ENCODE measurements at places on chromosomes 6 and 20.

GRCh38 chr6:16433338-16433890 lies 195.0 kb downstream of the GMPR start:
- DNase-seq = no peak

- DNase-seq = no peak
These were observed 136.0 kb downstream of the MMUT start for GRCh38 chr6:49327005-49327404.

DNA sequence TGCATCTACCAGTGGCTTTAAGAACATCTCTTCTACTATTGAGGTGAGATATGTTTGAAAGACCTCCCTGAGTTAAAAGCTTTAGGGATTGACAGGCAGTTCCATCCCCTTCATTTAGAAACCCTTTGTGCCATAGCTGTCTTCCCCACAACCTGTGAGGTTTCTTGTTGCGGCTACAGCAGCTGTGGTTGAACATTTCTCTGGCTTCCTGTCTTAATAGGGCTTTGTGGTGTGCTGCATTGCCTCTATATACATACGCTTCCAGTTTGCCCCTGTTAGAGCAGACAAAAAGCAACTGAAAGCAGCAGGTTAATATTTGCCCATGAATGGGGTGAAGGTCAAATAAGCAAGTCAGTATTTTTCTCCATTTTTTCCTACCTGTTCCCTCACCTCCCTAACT lies 210.2 kb downstream of the TMEM200A start:
- DNase-seq = no peak

- DNase-seq = no peak
These were observed 43.2 kb upstream of the SRF start for GRCh38 chr6:43127877-43128276.

DNA sequence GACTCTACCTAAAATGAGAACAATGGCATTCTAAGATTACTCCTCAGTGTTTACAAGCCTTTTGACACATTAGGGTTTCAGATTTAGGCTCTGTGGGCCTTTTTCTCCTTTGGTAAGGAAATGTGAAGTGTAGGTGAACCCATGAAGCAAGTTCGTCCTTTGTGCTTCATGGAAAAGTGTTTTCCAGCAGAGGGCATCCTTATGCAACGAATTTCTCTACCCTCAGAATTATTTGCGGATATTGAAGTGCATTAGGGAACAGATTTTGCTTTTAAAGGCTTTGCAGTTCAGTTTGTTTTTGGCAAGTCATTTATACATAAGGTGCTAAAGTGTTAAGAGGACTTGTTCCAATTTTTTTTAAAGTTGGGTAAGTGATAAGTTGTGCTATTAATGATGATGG lies 55.7 kb upstream of the FERMT1 start:
- no peak for DNase-seq

DNA sequence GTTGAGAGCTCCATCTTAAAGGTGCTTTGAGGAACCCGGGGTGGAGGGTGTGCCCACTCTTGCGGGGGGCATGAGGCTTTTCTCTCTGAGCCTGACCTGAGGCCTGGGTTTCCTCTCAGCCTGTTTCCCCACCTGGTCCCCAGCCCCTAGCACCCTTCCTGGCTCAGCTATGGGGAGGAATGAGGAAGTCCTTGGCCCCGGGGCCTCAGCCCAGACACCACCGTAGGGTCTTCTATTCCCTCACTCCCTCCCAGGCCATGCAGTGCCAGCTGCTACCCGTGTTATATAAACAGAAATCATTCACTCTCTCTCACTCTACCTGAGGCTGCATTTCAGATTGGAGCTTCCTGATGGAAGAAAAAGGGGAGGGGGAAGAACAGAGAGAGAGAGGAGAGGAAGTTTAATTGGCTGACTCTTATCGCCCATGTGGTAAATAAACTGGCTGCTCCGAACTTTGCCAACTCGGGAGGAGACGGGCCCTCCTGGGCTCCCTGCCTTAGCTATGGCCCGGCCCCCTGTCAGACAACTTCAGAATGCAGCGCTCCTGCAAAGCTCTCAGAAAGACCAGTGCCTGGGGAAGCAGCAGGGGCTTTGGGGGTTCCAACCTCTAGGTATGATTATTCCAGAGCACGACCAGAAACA lies 2.8 kb downstream of the CDH22 start:
- DNase-seq = no peak

DNA sequence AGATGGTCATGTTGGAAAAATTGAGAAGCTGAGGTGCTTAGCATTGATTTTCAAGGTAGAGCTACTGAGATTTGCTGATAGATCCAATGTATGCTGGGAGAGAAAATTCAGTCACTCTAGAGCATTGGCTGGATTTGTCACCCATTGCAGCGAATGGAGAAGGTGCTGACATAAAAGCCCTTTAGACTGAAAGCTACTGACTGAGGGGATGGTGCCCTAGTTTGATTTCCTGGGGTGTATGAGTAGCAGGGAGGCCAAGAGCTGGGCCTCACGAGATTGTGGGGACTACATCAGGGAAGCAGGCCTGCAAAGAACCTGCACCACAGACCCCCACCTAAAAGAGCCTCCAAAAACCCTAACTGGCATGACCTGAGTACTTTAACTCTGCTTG lies 23.9 kb upstream of the PRND start:
- DNase-seq = no peak

- DNase-seq = peak; percentile 25
These were observed 223.7 kb downstream of the GMDS start for GRCh38 chr6:2021713-2022125.

- DNase-seq = no peak
These were observed 102.6 kb downstream of the CD109 start for GRCh38 chr6:73798592-73798991.

DNA sequence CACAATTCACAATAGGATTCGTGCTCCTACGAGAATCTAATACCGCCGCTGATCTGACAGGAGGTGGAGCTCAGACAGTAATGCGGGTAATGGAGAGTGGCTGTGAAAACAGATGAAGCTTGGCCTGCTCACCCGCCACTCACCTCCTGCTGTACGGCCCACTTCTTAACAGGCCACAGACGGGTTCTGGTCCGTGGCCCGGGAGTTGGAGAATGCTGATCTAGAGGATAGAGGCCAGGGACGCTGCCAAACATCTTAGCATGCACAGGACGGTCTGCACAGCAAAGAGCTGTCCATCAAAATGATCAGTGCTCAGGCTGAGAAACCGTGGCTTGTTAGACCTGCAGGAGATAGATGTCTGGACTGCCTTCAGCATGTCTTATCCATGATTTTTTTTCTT lies 186.4 kb downstream of the SASH1 start:
- DNase-seq = no peak

DNA sequence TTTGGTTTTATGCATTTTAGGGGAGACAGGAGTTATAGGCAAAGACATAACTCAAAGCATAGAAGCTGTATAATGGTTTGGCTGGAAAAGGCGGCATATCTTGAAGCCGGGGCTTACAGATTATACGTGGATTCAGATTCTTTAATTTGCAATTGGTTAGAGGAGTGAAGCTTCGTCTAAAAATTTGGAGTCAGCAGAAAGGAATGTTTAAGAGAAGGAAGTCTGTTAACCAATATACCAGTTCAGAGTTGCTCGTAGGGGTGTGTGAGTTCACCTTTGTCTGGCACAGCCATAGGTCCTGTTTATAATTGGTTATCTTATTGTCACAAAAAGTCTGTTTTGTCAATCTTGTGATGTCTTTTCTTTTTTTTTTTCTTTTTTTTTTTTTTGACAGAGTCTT lies 8.9 kb downstream of the ARHGAP40 start:
- DNase-seq = no peak

DNA sequence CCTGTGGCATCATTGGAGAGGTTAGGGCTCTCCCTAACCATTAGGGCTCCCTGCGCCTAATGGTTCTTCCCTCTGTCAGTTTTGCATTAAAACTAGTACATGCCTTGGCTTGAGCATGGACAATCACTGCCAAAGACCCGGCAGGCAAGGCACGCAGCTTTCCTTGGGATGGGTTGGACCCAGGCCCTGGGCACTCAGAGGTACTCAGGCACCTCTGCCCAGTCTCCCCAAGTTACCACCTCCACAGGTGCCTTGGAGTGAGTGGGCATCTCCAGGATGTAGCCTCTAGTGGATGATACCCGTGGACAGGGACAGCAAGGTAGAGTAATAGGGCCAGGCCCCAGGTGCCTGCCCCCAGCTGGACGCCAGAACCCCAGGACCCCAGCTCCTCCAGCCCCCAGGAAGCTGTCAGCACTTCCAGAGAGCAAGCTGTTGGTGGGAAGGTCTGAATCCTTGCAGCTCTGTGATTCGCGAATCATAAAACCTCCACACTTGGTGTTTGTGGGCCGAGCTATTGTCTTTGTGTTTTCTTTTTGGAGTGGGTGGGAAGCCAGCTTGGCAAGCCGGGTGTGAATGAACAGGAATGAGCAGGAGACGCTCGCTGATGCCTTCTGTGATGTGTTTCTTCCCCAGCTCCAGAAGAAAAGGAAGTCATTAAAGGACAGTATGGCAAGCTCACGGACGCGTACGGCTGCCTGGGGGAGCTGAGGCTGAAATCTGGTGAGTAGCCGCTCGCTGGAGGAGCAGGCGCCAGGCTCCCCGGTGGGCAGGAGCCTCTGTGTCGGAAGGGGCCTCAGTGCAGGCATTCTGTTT lies 35.1 kb downstream of the SYNJ2 start:
- no peak for DNase-seq

- DNase-seq = no peak
These were observed 1217.6 kb upstream of the GJE1 start for GRCh38 chr6:140915103-140915502.

- no peak for DNase-seq
These were observed 253.3 kb downstream of the ERMARD start for GRCh38 chr6:170004585-170005210.

GRCh38 chr20:14700639-14700960 lies 363.2 kb upstream of the FLRT3 start:
- DNase-seq = no peak

- no peak for DNase-seq
These were observed 62.0 kb upstream of the PHACTR2 start for GRCh38 chr6:143615785-143616184.

GRCh38 chr6:158143700-158144099 lies 24.4 kb downstream of the SERAC1 start:
- no peak for DNase-seq

GRCh38 chr6:108896111-108896661 lies 48.0 kb downstream of the ARMC2 start:
- no peak for DNase-seq

GRCh38 chr20:48395816-48396546 lies 431.8 kb downstream of the PREX1 start:
- no peak for DNase-seq

GRCh38 chr6:36364669-36365479 lies 22.6 kb downstream of the ETV7 start:
- DNase-seq = no peak

- DNase-seq = no peak
These were observed 29.0 kb downstream of the MYLIP start for GRCh38 chr6:16157909-16158308.

DNA sequence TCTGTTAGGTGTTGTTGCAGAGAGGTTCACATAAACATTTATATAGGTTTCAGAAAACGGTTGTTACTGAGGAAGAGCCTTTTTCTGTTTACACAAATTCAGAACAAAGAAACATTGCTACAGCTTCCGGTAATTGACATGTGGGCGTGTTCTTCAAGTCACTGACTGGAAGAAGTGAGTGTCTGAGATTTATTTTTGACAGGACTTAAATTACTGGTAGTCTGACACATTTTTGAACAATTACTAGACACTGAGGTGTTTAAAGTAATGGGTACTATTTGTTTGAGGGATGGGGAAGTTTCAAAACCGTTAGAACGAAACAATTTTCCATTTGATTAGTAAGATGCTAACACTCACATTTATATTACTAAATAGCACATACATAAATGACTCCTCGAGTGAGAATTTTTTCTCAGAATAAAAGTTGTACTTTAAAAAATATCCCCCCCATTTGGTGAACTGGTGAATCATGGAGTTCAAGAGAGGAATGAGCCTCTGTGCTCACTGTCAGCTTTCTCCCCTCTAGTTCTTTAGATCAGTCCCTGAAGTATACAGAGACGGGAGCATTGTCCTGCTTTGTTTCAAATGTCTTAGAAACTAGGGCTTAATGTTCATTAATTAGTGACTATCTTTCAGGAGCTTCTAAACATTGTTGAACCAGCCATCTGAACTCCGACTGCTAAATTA lies 98.7 kb downstream of the TSHZ2 start:
- no peak for DNase-seq

- no peak for DNase-seq
These were observed 31.4 kb downstream of the HIVEP2 start for GRCh38 chr6:142913511-142914047.

GRCh38 chr6:169702840-169703246 lies 917 bp downstream of the C6orf120 start:
- no peak for DNase-seq

DNA sequence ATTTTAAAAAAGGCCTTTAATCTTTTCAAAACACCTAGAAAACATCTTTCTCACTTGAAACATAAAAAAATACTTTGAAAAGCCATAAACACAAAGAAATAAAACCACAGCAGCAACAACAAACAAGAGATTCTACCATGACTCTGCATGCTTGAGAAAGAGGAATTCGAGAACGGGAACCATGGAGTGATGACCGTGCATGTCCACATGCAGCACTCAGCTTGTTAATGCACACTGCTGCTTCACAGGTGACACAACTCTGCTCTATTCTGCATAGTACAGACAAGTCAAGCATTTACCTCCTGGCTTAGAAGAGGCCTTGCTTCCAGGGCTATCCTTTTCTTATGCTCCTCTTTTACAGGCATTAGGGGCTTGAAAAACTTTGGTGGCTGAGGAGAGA lies 64.9 kb upstream of the NUP153 start:
- DNase-seq = no peak

GRCh38 chr6:17687136-17687535 lies 19.6 kb downstream of the NUP153 start:
- no peak for DNase-seq

DNA sequence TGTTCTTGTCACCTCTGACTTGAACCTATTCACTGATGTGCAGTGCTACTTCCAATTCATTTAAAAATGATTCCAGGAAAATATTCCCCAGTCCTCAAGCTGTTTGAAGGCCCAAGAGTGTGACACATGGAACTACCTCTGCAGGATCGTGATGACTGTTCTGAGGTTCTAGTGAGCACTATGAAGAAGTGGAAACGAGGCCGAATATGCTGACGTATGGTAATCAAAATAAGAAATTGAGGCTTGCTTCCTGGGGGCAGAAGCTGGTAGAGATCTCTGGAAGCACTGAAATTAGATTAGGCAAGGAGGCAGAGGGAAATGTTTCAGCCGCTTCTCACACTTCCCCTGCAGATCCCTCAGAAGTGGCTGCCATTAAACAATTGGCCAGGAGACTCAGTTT lies 15.7 kb downstream of the TMEM242 start:
- no peak for DNase-seq

GRCh38 chr20:47578543-47578942 lies 76.9 kb downstream of the NCOA3 start:
- DNase-seq = no peak

DNA sequence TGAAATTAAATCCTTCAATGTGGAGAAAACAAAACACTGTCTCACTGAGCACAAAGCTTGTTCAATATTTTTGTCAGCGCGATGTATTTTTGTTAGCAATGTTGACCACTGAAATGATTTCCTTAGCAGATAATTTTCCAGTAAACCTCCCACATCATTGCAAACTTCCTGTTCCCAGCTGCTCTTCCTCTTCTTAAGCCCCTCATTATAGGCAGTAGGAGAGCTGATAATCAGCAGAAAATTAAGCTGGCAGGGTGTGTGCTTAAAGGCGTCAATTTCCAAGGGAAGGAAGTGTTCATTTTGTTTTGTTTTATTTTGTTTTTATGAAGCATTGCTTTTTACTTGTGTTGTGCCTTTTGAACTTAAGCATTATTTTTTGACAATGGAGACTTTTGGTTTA lies 29.1 kb upstream of the TMEM14A start:
- no peak for DNase-seq
